Stimulated activated CD8-positive, alpha-beta memory T cell treated with anti-CD3 and anti-CD28 coated beads, Interleukin-15, amount 100 ng/mL, for 1 hour (primary cell): ENCODE measurements at places on chromosomes 12 and 14.

- DNase-seq, result no peak
Observed at GRCh38 chr12:16421806-16422205, 74.4 kb downstream of the MGST1 start.

DNA sequence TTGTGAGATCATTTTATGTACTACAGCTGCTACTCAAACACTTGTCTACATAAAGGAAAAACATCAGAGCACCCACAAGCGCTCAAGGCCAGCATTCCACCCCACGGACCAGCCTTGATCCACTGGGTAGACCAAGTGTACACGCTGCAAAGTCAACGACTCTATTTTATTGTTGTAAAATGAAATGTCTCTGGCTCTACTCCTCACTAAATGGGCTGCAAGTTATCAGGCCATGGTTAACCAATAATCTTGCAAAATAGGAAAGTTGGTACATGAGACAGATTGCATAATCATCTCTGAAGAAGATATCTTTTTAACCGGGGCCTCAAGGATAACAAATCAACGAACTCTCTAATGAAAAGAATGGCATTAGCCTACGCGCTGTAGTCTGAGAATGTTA, 69.9 kb upstream of the FOXN3 start:
- no peak for DNase-seq

DNA sequence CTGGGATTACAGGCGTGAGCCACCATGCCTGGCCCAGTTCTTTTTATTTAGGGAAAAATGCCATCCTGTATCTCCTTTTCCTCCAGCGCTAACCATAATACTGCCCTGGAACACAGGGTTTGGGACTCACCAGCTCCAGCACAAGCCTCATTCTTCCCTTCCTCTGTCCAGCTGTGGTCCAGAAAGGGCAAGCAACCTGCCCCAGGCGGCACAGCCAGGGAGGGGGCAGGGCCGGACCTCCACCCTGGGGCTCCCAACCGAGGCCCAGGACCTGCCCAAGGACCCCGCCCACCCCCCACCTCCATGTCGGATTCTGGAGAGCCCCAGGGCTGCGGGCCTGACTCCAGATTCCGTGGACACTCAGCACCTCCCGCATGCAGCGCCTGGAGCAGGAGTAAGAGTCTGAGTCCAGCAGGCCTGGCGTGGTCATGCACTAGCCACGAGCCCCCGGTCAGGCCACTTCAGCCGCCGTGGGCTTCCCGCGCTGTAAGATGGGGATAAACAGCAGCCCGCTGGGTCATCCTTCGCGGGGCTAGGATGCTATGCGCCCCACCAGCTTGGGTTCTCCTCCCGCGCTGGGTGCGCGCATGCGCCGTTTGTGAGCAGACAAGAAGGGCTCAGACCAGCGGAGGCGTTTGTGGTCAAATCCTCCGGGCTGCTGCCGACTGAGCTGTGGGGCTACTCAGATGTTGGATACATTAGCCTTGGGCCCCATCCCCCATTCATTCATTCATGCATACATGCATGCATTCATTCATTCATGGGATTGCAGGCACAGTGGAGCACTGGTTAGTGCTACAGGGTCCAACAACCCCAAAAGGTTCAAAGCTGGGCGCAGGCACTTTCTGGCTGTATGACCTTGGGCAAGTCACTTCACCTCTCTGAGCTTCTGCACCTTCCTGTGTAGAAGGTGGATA, 16.3 kb downstream of the TMEM119 start:
- no peak for DNase-seq

DNA sequence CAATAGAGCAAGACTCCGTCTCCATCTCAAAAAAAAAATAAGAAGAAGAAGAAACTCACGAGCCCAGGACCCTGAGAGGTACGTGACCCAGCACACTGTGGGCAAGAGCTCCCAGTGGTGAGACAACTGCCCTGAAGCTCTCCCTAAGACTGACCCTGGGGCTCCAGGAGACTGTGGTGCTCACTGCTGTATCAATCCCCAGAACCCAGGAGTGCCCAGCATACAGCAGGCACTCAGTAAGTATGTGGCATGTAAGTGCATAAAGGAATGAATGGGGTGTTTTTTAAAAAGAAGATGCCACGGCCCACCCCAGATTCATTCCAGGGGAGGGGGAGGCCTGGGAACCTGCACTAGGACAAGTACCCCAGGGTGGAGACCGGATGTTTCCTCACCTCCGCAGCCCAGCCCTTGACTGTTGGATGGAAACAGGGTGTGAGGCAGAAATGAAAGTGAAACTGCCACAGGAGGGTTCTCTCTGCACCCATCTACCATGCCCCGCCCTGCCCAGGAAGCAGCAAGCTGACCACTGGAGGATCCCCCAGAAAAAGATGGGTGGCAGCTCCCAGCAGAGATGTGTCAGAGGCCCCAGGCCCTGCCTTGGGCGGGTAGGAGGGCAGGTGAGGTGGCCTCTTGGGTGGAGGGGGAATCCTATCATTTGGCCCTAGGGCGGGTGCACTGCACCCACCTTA, 12.2 kb downstream of the ITPK1 start:
- peak; percentile 40 for DNase-seq

GRCh38 chr12:119354172-119354571, 19.6 kb downstream of the CCDC60 start:
- no peak for DNase-seq

DNA sequence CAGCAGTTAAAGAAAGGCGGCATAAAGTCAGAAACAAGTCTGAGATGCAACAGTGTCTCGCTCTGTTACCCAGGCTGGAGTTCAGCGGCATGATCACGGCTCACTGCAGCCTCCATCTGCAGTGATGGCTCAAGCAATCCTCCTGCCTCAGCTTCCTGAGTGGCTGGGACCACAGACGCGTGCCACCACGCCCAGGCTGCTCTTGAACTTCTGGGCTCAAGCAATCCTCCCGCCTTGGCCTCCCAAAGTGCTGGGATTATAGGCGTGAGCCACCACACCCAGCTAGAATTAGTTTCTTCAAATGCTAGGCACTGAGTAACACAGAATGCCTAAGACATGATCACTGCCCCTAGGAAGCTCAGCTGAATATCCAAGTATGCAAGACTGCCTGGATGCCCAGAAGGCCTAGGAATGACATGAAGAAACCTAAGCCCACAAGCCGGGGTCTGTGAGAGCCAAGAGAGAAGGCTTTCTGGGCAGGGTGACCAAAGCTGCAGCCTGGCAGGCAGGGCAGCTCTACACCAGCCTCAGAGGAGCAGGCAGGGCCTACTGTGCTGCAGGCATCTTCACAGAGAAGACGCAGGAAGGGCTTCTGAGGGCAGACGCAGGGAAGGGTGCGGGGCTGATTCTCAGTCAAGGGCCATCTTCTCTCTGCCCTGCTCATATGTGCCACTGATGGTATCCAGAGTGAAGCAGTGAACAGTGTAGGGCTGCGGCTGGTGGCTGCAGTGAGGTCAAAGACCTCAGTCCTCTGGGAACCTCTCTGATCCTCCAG, 4.3 kb upstream of the PPP2R5C start:
- DNase-seq, result no peak

DNA sequence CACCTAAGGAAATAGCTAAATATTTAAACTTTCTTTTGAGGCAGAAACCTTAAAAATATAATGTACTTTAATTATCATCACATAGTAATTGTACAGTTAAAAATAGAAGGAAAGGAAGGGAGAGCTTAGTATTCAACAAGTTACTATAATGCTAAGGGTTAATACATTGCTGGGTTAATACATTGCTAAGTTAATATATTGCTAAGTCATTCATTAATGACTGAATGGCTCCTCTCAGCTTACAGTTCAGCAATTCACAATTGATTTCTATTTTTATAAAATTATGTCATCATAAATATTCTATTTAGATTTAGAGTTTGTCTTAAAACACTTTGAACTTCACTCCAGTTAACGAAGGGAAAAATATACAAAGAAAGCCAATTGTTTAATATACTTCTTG, 207.9 kb downstream of the BMP4 start:
- no peak for DNase-seq

GRCh38 chr12:69405566-69405865, 46.0 kb downstream of the YEATS4 start:
- DNase-seq, result no peak

DNA sequence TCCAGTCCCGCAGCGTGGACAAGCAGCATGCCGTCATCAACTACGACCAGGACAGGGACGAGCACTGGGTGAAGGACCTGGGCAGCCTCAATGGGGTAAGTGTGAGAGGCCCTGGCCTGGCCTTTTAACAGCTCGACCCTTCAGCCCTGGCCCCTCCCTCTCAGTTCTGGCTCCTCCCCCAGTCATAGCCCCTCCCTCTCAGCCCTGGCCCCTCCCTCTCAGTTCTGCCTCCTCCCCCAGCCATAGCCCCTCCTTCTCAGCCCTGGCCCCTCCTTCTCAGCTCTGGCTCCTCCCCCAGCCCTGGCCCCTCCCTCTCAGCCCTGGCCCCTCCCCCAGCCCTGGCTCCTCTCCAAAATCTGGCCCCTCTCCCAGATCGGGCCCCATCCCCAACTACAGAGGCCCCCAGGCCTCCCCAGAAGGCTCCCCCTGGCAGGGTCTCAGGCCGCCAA, 11.2 kb downstream of the CEP170B start:
- peak; percentile 7 for DNase-seq

- no peak for DNase-seq
Observed at GRCh38 chr12:5487076-5487475, 55.2 kb downstream of the NTF3 start.

DNA sequence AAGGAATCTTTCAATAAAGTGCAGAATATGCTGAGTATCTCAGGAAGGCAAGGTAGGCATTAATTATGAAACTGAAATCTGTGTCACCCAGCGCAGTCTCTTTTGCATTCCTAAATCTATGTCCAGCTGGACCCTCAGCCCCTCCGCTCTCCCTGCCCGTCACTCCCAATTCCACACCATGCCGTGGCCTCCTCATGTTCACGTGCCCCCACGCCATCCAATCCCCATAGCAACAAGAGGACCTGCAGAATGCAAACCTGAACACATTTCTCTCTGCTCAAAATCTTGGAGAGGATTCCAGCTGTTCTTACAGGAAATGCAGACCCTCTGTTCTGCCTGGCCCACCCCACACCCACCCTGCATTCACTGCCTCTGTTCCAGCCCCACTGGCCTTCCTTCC, 35.3 kb downstream of the KDM2B start:
- DNase-seq, result no peak

DNA sequence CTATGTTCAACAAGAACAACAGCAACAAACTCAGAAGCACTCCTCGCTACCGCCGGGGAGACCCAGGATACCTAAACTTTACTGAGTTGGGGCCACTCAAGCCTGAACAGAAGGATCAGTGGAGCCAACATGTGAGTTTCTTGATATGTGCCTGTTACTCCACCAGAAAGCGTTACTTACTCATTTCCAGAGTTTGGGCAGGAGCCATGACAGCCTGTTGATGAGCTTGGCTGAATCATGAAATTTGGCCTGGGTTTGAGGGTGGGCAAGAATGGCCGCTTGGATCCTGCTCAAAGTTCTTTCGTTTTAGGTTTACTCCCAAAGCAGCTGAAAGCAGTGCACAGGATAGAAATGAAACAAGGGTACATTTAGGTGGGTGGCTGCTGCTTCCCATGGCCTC, 12.0 kb upstream of the GALNT6 start:
- DNase-seq, result no peak

DNA sequence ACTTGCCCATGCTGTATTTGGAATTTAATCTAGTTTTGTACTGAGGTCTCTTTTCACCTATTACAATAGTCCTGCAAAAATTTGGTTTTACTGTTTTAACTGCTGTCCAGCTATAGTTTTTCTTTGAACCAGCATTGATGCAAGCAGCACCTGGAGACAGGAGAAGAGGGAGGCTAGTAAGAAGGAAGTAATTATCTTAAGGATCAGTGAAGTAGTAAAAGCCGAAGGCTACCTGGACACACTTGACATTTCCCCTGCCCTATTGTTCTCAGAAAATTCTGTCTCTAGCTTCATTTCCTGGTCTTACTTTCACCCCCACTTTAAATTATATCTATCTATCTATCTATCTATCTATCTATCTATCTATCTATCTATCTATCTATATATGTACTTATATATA, 43.5 kb upstream of the LRIG3 start:
- no peak for DNase-seq

DNA sequence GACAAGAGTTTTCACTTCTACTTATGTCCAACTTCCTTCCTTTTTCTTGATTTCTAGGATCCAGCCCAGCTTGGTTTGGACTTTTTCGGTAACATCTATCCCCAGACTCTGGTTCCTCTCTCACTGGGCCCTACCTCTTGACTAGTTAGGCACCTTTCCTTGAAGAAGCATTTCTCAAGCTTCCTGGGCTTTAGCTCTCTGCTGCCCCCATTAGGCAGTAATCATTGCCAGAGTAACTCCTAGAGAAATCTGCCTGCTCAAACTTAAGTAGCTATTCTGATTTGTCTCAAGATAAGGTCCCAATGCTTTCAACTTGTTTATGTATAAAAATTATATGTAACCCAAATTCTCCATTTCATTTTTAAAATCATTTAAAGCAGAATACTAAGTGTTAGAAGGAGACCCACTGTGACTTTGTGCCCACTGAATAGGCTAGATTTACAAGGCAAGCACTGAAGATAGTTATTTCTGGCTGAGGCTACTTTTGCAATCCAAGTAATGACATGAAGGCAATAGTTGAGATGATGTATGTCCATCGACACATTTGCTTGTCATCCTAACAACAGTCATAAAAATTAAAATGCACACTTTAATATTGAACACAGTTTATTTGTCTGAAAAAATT, 275.0 kb upstream of the G2E3 start:
- DNase-seq, result no peak

GRCh38 chr12:57628280-57629191, 4.5 kb downstream of the B4GALNT1 start:
- no peak for DNase-seq

GRCh38 chr12:57005980-57006808, at the start of gene ZBTB39:
TSS of gene ZBTB39 (minus strand) at chr12:57006546. CDS start at chr12:57004917, 1,629 bp downstream.
- DNase-seq, result peak; percentile 25

GRCh38 chr14:98976271-98976670, 295.7 kb downstream of the BCL11B start:
- DNase-seq, result no peak

GRCh38 chr12:105226219-105226618, 9.8 kb downstream of the APPL2 start:
- no peak for DNase-seq

GRCh38 chr14:67815573-67816225, 691 bp downstream of the ZFYVE26 start:
- DNase-seq, result no peak

- DNase-seq, result no peak
Observed at GRCh38 chr14:74620497-74620921, 8.5 kb upstream of the LTBP2 start.

- peak; percentile 14 for DNase-seq
Observed at GRCh38 chr12:52052468-52053186, 1.4 kb downstream of the NR4A1 start.

DNA sequence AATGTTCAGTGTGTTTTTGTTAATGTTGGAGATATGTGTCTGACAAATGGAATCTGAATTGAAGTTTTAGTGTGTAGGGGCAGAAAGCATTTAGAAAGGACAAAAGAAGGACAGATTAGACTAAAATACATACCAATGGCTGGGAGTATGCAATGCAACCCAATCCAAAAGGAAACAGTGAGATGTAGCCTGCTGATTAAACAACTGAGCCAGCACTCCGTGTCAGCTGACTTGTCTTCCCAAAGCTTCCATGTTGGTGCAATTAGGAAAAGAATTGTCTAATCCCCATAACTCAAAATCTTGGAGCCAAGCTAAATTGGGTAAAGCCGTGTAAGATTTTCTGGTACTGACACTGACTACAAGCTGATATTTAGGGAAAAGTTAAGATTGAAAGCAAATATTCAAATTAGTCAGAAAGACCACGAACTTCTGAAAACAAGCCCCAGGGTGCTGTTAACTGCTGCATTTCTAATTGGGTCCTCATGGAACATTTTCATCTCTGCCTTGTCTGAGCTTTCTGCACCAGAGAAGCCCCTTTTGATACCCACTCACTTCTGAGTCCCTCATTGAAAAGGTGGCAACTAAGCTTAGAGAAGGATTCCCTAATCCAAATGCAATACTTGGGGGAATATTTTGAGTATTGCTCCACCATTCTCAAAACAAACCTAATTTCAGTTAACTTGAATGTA, 109.1 kb downstream of the DAD1 start:
- no peak for DNase-seq
